Stimulated activated CD4-positive, alpha-beta T cell treated with anti-CD3 and anti-CD28 coated beads, Interleukin-1b, Interleukin-23, amount 100 ng/mL, for 1 hour (primary cell): ENCODE measurements at places on chromosomes 13 and 19.
A peak's percentile ranks its signal among the peaks of the same experiment; 100 is the strongest.

GRCh38 chr13:21625366-21625765, 21.4 kb upstream of the MICU2 start:
- no peak for DNase-seq

DNA sequence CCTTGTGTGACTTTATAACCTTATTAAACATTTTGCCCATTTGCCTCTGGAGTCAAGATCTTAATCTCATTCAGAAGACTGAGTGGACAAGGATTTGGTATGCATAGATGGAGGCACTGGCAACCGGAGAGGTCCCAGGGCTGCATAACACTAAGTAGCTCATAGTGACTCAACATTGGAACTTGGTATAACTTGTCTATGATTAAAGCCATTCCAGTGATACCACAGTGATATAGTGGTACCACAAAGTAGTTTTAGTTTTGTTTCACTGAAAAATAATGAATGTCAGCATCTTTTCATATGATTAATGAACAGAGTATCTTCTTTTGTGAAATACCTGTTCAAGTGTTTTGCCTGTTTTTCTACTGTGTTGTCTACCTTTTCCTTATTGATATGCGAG, 26.4 kb downstream of the CDK8 start:
- no peak for DNase-seq

- DNase-seq = no peak
Observed at GRCh38 chr13:110580800-110581199, 19.3 kb upstream of the RAB20 start.

DNA sequence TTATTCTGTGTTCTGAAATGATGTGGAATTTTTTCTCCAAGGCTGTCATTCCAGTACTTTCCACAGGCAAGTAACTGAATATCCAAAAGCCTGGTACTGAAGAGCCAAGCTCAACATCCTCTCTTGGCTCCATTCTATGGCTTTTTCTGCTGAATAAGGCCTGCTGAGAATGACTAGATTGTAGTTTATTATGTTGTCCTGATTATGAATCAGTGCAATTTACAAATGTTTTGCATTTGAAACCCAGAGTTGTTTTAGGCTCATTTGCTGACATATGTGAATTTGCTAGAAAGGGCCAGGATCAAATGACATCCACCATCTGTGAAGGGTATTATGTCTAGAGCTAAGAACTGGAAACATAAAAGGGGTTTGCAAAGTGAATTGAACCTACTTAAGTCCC, 596.6 kb downstream of the KCTD12 start:
- DNase-seq = no peak

DNA sequence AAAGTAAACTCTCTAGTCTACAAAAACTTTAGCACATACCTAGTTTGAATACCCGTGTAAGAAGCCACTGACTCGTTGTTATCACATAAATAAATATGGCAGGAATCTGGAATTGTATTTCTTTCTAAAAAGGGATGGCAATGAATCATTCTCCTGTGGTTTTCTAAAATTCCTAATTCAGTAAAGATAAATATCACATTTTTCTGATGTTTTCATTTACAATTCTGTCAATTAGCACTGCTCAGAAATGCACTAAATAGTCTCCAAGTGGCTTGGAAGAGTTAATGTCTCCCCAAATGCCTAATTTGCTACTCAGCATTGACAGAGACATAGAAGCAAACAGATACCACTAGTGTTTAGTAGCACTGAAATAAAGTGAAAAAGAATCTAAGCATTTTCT, 547.7 kb upstream of the SLITRK1 start:
- no peak for DNase-seq

DNA sequence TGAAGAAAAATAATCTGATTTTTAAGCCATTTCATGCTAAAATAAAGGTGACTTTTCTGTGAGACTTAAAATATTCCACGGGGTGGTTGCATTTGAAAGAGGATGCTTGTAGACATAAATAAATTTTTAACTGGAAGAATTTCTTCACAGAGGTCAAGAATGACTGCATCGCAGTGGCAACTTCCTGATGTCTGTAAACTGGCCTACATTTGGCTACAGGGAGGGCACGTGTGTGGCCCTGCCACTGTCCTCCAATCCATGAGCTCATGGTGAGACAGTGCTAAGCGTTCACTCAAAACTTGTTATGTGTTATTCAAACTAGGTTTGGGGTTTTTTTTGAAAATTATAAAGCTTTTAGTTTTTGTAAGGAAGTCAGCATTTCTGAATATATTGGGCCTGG, 1089.3 kb downstream of the EFNB2 start:
- DNase-seq = no peak

GRCh38 chr19:15476325-15476724, 3.0 kb downstream of the PGLYRP2 start:
- no peak for DNase-seq

- DNase-seq = peak; percentile 32
Observed at GRCh38 chr19:3285647-3286176, 61.3 kb downstream of the CELF5 start.

DNA sequence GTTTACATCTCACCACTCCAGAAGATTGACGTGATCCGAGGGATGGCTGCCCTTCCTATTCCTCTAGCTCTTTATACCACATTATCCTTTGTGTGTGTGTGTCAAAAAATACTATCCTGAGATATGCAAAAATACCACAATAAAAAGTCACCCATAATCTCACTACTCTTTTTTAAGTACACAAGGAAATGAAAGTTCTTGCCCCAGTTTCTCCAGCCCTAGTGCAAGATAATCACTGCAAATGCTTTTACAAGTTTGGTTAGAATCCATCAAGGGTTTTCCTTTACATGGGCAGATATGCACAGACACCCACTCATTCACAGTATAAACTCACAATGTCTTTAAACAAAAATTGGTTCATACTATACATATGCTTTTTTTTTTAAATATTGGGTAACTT, 89.3 kb downstream of the DIAPH3 start:
- no peak for DNase-seq

DNA sequence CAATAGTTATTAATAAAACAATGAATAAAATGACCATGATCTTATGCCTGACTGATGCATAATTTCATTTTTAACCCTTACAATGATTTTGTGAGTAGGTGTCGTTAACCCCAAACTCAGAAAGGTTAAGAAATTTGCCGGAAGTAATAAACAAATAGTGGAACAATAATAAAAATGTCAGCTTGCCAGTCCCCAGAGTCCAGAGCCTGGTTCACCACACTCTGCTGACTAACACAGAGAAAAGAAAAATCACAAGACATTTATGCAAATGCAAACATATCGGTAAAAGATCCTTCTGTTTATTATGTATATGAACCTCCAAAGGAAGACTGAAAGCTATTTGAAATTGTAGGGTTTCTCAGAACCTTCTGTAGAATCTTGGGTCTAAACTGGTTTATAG, 563.7 kb downstream of the EFNB2 start:
- no peak for DNase-seq

GRCh38 chr19:335486-336066, 9.0 kb downstream of the MIER2 start:
- DNase-seq = no peak

DNA sequence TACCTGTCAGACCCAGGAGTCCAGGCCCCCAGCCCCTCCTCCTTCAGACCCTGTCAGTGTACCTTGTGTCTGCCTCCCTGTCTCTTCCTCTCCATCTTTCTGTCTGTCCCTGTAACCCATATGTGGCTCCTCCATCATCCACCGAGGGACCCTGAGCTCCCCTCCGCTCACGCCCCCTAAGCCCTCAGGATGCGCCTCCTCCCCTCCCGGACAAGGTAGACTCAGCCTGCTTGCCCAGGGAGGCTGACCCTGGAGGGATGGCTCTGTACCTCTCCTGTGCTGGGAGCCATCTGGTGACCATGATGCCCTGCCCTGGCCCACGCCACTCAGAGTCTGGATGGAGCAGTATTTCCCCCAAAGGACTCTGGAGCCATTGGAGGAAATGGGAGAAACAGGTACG, 1.0 kb upstream of the CAPN12 start:
- DNase-seq = no peak

DNA sequence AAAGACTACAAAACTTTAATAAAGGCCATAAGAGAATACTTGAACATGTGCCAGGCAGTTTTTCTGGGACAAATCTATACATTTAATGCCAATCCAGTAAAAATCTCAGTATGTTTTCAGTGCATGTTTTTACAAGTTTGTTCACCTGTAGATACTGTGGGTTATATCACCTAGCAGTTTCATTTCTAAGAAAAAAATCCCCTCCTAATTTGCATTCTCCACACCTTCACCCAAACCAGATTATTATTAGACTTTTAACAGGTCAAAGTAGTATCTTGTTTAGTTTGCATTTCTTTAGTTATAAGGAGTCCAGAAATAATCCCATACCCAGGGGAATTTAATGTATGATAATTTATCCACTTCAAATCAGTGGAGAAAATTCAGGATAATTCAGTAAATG, 17.0 kb upstream of the LPAR6 start:
- DNase-seq = no peak

GRCh38 chr13:44542361-44542760, 33.8 kb downstream of the TSC22D1 start:
- no peak for DNase-seq

- no peak for DNase-seq
Observed at GRCh38 chr13:43794416-43794815, 7.6 kb upstream of the ENOX1 start.

- DNase-seq = no peak
Observed at GRCh38 chr13:41136396-41137031, 3.9 kb upstream of the KBTBD6 start.

- no peak for DNase-seq
Observed at GRCh38 chr19:4352701-4353121, 9.3 kb downstream of the MPND start.

GRCh38 chr19:41233748-41234240, 14.8 kb downstream of the AXL start:
- no peak for DNase-seq

DNA sequence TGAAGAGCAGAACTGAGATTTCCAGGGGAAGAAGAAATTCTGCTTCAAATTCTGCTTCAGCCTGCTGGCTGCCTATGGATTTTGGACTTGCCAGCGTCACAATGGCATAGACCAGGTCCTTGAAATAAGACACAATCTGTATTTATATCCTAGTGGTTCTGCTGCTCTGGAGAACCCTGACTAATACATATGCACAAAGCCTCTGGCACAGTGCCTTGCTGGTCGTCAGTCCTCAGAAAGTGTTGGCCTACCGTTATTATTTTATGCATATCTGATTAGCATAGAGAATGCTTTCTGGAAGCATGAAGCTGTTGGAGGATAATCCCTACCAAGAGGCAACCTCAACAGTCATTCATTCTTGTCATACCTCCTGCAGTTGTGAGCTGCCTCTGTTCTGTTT, 213.7 kb downstream of the B3GLCT start:
- DNase-seq = no peak

DNA sequence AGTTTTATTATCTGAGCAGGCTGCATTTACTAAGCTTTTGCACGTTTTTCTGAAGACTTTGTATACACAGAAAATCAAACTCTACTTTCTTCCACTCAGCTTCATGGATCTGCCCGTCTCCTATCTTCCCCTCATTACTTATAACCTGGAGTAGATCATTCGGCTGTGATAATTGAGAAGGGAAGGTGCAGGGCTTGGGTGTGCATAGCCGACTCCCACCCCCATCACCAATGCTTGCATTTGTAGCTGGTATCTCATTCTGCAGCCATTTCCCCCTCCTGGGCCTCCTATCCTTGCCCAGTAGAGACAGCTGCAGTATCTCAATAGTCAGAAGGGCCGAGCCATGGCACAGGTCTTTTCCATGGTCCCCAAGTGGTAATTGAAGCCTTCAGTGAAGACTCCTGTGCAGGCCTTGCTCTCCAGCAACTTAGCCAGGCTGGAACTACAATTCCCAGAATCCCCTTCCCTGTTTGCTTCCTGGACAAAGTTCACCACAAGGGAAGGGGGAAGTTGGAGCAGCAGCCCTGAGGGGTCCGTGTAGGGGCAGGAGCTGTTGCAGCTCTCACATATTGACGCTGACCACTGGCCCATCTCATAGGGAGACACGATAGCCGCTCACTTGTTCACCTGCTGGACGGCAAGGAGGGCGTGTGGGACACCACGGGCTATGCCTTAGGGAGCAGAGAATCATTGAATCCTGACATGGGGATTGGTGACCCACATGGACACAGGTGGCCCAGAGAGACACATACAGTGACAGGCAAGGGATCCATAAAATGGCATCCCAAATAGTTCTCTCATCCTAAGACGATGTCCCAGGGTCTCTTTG, 2.1 kb upstream of the SIGLEC8 start:
- no peak for DNase-seq

- DNase-seq = no peak
Observed at GRCh38 chr13:30957258-30957943, 24.9 kb downstream of the TEX26 start.

GRCh38 chr13:108419768-108420167, 150.2 kb downstream of the TNFSF13B start:
- no peak for DNase-seq

- DNase-seq = no peak
Observed at GRCh38 chr19:16454351-16454918, 17.3 kb downstream of the EPS15L1 start.

DNA sequence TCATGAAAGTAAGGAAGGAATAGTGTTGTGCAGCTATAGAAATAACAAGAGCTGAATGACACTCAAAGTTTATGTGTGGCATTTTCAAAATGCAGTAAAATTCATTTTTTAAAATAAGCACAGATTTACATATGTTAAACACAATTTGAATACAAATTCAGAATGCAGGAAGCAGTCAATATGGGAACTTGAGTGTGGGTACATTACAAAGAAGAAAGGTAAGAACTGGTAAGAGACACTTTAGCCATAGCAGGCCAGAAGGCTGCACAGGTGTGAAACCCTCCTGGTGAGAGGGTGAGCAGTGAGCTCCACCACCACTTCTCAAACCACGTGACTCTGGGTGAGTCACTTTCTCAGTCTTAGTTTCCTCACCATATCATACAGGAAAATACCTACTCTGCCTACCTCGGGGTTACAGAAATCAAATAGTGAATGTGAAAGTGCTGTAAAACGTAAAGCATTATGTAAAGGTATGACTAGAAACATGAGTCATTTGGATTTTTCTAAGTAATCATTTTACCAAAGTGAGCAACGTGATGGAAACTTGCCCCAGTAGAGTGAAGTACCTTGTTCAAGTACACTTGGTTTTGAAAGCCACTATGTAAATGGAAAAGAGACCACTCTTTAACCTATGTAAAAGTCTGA, 40.5 kb downstream of the USP12 start:
- peak; percentile 34 for DNase-seq

- DNase-seq = no peak
Observed at GRCh38 chr19:8101311-8101710, 48.1 kb downstream of the FBN3 start.

- DNase-seq = no peak
Observed at GRCh38 chr19:815079-815774, 6.5 kb downstream of the PLPPR3 start.

- DNase-seq = no peak
Observed at GRCh38 chr13:24821207-24821606, 57.2 kb downstream of the RNF17 start.

- no peak for DNase-seq
Observed at GRCh38 chr13:77425705-77426104, 98.8 kb upstream of the MYCBP2 start.

GRCh38 chr19:2235381-2236063, 607 bp downstream of the PLEKHJ1 start:
- DNase-seq = no peak
